Adrenal gland (tissue), 19 donors: ENCODE measurements at places on chromosomes 3 and 15. TPM values are rescaled to one million over a fixed set of nuclear protein-coding genes. Genes with fewer than 3 reads are reported as not detected.

GRCh38 chr3:130892759-130893375 is 1.0 kb upstream of the ATP2C1 start:
- DNase-seq, result peak; percentile 71

- DNase-seq, result no peak
Observed at GRCh38 chr15:28022961-28023360, 76.2 kb downstream of the OCA2 start.

Gene ESYT3
- total RNA-seq, result 0.78 TPM

DNA sequence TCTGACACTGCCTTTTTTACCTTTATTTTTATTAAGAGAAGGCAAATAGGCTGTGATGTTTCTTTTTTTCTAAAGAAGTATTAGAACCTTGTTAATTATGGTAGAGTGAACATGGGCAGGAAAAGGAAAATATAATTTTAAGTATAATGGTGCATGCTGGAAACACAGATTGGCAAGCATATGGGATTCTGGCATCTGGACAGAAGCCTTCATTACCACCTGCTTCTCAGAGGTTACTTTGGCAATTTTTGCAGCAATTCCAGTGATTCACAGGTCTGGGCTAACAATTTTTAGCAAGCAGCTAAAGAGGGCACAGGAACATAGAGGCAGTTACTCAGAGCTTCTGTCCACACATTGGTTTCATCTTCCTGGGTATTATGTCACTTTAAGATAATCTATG is 258.3 kb downstream of the DIPK2A start:
- no peak for DNase-seq

- DNase-seq, result no peak
Observed at GRCh38 chr3:46221391-46221790, 13.3 kb upstream of the CCR1 start.

DNA sequence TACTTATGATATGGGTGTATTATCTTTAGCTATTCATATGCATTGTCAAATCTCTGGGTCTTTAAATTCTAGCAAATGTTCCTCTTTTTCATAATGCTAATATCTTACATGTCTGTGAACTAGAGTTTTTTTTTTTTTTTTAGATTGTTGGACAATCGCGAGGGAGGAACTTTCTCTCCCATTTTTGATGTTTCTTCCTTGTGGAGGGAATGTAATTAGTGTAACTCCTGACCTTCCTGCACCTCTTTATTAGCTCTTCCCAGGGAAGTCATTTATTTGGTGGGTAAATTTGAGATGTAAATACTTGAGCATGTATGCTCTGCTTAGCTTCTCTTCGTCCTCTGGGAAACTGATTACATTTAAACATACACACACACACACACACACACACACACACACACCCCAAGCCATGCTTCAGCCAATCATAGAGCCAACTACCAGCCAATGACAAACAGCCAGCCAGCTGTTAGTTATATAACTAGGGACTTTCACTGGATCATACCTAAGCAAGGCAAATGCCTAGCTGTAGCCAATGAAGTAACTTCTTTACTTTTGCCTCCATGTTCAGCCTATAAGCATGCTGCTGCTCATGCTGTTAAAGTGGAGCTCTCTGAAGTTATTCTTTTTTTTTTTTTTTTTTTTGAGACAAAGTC is 8.3 kb upstream of the USP8 start:
- DNase-seq, result no peak

- DNase-seq, result no peak
Observed at GRCh38 chr3:32432711-32433530, 41.3 kb downstream of the CMTM7 start.

DNA sequence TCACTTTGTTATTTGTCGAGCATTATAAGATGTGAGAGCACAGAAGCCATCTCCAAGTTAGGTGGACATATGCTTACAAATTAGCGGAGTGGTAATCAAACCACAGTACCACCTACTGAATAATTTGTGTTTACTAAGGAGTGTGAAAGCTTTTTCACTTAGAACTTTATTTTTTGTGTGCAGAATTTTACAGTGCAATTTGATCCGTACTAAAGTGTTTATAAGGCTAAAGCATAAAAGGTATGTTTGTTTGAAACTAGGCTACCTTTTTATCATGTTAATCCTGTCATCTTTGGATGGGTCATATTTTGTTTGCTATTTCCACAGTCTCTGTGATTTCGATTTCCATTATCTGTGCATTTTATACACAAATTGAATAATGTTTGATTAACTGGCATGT is 37.5 kb downstream of the MAP2K5 start:
- DNase-seq, result no peak

GRCh38 chr3:38168151-38169026 is 3.1 kb downstream of the OXSR1 start:
- no peak for DNase-seq

Gene KIF23
- total RNA-seq, result 1.8 TPM

Gene WNT5A
- 1.4 TPM for total RNA-seq

GRCh38 chr3:171526869-171527268 is 66.7 kb upstream of the TNIK start:
- no peak for DNase-seq

DNA sequence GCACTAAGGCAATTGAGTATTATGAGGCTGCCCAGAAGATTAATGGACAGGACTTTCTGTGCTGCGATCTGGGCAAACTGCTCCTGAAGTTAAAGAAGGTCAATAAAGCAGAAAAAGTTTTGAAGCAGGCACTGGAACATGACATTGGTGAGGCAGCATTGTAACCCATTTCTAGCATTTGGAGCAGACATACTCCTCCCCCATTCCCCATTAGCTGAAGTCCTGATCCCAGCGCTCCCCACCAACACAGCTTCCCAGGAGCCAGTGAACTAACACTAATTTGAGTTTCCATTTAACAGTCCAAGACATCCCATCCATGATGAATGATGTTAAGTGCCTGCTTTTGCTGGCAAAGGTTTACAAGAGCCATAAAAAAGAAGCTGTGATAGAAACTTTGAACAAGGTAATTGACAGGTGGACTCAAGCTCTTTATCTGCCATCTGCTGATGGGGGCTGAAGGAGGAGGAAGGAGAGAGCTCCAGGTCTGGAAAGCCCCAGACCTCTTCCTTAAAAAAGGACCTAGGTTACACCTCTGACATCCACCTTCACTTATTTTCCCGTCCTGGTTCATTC is 22.6 kb downstream of the CSRNP1 start:
- no peak for DNase-seq

DNA sequence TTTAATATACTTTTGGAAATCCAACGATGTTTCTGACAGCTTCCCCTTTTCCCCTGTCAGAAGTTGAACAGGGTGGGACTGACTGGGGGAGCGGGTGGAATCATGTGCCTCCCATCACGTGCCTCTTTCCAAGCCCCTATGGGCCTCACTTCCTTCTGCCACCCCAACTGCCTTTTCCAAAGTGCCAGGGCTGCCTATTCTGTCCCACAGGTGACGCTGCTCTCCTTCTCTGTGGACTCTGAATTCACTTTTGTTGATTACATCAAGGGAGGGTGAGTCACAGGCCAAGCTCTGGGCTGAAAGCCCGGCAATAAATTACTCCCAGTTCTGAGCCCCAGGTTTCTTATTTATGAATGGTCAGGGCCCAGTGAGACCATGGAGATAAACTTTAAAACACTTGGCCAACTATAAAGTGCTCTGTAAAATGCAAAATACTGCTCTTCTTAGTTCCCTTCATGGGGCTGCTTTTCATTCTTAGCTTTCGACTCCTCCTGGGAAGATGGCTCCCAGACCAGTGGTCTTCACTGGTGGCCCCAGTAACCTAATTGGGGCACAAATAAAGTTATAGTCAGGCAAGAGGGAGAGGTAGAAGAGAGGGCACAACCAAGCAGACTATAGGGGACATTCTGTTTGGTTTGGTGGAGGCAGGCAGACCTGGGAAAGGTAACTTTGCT is 12.3 kb downstream of the CPNE9 start:
- DNase-seq, result peak; percentile 91

Gene GPR62
- total RNA-seq, result 0.44 TPM

DNA sequence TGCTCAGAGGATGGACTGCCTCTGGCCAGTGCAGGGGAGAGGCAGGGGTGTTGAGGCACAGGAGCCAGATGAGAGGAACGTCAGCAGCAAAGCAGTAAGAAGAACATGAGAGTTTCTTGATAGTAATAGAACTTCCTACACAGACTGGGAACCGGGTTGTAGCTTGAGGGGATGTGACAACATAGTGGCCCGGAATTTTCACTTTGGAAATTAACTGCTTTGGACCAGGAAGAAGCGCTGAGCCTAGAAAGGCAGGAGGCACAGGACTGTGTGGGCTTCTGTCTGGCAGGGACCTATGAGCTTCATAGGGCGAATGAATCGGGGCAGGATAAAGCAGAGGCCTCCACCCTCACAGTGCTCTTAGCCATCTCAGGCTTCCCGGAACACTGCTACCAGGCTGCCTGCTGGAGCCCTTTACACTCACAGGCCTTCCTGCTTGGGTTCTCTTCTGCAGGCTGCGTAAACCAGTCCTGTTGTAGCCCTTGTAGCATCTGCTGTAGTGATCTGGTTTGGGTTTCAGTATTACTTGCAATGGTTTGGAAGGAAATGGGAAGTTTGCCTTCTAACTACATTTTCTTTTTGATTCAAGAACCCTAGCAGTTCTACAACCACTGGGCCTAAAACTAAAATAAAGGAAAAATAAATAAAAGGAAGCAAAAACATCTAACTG is 3.3 kb upstream of the ADPGK start:
- no peak for DNase-seq

Gene HCLS1
- 18.1 TPM for total RNA-seq
